Stimulated activated naive CD4-positive, alpha-beta T cell (primary cell): ENCODE measurements at places on chromosomes 12 and 14.

DNA sequence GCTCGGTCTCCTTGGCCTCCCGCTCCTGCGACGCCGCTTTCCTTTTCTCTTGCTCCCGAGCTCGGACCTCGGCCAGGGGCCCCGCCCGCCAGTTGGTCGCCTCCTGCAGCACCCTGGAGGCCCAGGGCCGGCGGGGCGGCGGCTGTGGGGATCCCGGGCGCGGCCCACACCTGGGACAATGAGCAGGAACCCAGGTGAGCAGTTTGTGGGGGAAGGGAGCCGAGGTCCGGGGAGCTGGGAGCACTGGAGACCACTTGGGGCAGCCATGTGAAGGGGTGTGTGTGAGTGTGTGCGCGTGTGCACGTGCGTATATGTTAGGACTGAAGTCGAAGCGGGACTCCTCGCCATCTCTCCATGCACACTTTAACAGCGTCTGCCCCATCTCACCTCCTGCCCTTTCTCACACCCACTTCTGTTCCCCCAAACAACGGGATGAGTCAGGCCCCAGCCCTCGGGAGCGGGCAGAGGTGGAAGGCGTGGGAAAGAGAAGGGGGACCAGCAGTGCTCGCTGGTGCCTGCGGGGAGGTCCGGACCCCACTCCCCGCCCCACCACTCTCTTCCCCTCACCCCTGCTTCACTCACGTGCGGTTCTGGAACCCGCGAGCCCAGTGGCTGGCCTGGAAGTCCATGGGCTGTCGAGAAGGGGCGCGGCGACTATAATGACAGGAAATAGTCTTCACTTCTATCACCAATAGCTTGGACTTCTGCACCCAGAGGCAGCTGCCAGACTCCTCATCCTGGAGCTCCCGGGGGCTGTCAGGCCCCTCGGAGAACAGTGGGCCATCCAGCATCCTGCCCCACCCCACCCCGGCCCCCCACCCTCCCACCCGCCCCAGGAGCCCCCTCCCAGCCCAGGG, 450 bp downstream of the DDN start:
- no peak for DNase-seq

DNA sequence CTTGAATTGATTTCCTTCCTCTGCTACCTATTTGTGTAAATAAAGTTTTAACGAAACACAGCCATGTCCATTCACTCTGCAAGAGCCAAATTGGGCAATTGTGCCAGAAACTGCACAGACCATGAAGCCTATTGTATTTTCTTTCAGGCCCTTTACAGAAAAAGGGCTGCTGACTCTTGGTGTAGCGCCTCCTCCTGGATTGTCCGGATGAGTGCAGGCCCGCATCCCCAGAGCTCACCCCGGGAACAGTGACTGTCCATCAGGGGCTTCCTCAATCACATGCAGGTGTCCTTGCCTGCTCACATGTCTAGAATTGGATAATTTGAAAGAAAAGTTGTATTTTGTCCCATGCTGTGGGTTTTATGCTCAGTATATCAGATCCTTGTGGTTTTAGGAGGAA, 1282.2 kb downstream of the AACS start:
- no peak for DNase-seq

DNA sequence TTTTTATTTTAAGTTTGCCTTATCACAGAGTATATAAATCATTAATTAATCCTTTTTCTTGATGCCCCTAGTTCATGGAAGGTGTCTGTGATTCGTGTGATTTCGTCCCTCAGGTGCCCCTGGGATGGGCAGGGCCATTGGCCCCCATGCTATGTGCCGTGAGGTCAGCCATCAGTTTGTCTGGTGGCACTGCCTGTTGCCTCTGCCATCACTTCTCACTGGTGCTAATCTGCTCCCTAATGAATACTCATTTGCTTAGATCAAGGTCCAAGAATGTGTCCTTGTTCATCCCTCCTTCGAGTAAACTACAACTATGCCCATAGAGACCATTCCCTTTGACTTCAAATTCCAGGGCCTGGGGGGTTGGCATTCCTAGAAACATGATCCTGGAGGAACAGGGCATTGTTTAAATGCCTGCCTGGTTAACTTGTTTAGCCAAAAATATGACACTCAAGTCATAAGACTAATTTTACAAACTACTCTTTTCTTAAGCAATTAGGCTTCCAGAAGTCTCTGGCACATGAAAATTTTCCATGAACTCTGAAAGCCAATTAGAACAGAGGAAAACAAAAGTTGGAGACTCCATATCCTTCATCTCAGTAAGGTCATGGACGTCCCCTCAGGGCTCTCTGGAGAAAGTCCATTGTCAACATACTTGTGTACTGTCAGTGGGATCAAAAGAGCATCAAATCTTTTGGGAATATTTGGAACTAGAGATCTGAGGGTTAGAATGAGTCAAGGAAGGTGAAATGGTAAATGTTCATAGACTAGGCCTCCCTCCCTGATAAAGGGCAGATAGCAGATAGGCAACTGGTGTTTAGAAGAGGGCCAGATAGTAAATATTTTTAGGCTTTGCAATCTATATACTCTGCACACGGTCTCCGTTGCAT, 90.9 kb upstream of the PLXNC1 start:
- DNase-seq, result no peak

- no peak for DNase-seq
Observed at GRCh38 chr14:24095271-24096068, 1.4 kb downstream of the PCK2 start.

DNA sequence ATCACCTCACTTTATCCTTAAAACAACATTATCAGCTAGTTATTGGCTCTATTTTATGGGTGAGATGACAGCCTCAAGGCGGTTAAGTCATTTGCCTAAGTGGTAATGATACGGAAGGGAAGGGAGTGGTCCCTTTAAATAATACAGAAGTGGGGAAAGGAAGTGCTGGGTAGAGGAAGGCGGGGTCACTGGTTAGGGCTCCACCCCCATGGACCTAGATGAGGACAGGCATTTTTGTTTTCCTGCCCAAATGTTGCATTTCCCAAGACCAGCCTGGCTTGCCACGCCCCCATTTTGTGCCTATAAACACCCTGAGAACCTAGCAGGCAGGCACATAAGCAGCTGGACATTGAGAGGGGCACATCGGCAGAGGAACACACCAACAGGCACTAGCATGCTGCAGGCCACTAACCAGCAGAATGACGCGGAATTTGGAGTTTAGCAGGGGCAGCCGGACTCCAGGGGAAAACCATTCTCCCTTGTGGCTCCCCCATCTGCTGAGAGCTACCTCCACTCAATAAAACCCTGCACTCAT, 100.9 kb downstream of the EPS8 start:
- no peak for DNase-seq

DNA sequence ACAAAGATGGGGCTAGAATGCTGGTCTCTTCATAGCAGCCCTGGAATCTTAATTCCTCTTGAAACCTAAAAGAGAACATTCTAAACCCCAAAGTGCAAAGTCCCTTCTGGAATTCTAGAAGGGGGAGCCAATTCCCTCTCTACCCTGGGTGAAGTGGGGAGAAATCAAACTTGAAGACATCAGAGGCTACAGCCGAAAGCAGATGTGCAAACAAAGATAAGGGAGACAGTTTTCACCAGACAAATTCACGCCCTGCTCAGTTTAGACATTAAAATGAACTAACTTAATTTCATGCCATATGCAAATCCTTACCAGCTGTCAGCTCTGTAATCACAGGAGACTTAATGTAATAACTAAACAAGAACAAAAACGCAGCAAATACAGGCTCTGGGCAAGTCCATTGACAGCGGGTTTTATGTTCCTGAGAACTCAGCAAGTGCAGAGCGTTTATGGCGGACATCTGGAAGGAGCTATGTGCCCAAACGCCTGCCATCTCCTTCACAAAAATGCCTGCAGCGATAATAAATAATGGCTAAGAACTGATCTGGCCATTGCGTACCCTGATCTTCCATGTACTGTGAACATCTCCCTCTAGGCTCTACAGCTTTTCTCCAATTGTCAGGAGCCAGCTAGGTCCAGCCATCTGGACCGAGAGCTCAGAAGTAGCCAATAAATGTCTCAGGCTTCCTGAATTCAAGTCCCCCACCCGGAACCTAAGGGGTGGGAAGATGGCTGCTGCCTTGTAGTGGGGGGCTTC, 19.1 kb upstream of the FICD start:
- no peak for DNase-seq

GRCh38 chr14:90900476-90901083, 84.3 kb upstream of the TTC7B start:
- no peak for DNase-seq

DNA sequence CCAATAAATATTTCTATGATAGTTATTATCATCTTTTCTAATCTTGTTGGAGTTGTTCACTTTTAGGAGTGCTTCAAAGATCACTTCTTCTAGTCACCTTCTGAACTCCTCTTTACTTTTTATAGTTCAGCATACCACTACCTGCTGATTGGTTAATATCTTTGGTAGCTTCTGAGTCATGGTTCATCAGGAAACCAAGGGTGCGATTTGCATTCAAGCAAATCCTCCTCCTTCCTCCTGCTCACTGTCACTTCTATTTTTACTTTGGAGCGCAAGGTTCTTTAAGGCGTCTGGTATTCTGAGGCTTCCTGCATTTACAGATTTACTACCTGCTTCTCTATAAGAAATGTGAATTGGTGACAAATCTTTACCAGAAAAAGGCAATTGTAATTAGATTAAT, 24.0 kb downstream of the SYT1 start:
- no peak for DNase-seq

DNA sequence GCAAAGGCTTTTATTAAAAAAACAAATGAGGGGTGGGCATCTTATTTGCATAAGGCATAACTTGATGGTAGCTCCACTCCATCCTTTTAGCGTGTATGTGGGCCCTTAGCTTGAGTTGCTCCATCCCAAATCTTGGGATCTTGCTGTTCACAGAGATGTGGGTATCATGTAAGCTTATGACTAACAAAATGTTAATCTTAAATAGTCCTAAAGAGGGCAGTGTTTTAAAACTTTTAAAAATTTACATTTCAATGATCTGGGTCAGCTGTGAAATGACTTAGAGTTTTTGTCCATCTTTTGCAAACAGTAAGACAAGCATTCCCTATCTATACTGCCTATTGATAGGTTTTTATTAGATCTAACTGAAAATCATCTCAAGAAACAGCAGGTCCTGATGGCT, 86.0 kb downstream of the SLCO1A2 start:
- DNase-seq, result no peak

- DNase-seq, result no peak
Observed at GRCh38 chr12:15165012-15165659, 56.1 kb downstream of the RERG start.

- DNase-seq, result no peak
Observed at GRCh38 chr14:61064210-61064609, 83.2 kb downstream of the SLC38A6 start.

- no peak for DNase-seq
Observed at GRCh38 chr14:97581016-97581415, 783.8 kb downstream of the VRK1 start.

GRCh38 chr12:26790645-26790994, 42.4 kb downstream of the ITPR2 start:
- DNase-seq, result no peak

DNA sequence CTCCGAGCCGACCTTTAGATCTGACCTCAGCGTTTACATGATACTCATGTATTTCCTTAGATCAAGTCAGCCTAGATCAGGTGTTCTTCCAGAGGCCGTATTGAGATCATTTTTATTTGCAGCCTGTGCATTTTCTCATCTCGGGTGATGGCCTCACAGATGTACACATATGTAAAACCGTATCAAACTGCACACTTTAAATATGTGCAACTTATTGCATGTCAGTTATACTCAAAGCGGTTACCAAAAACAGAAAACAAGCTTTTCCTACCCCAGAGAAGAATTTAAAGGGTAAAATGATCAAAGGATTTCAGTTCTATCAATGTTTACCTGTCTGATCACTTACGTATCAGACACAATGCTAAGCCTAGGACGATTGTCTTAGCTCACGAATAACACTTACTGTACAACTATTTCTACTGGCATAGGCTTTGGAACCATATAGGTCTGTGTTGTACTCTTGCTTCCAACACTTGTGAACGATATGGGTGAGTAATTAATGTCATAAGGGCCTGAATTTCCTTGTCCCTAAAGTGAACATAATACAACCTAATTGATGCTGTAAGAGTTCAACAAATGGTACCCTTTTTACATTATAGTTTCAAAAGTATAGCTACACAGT, 628 bp upstream of the LLPH start:
- DNase-seq, result peak; percentile 26
